ENCODE measurements at places on chromosomes 11 and 22. TPM values are rescaled to one million over a fixed set of nuclear protein-coding genes. Genes with fewer than 3 reads are reported as not detected.
A peak's percentile ranks its signal among the peaks of the same experiment; 100 is the strongest.

Gene EXPH5
- polyA plus RNA-seq, result 0.60 TPM

Gene MYRF
- polyA plus RNA-seq, result 0.63 TPM

Gene GRAMD1B
- polyA plus RNA-seq, result 2.1 TPM

Gene SRRD
- 28.5 TPM for polyA plus RNA-seq

DNA sequence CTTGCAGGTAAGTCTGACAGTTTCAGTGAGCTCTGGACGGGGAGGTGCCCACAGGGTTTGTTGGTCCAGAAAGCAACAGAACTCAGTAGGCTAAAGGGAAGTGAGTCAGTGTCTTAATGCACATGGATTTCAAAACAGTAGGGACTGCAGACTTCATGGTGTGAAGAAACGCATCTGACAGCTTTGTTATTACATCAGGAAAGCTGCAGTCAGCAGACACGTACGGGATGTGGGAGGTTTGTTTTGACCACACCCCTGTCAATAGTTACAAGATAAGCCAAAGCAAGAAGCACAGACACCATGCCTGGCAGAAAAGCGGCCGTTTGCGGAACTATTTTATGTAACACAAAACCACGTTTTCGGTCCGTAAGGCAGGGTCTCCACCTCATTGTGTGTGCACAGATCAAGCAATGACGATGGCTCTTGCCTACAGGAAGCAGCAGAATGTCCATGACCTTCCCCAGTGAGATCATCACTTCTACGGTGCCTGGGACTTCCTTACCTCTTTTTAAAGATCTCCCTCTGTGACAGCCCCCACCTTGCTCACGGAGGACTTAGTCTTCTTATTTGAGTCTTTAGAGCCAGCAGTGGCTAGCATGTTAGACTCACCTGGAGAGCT is 58.2 kb upstream of the FTH1 start:
- DNase-seq, result peak; percentile 64

DNA sequence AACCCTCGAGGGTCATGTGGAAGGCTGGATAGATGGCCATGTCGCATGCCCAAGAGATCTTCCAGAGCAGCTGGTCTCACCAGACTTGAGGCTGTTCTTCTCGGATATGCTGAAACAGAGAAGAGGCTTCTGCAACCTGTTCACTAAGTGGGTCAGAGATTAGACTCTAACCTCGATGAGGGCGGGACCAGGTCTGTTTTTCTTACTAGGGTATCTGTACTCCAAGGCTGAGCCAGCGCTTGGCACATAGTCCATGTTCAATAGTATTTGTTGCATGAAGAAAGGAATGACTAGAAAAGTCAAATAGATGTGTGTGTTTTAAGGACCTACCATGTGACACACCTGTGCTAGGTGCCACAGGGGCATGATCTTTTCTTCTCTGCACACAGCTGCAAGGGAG is 43.6 kb downstream of the ABTB2 start:
- no peak for DNase-seq

Data from CD8-positive, alpha-beta memory T cell (primary cell).